ENCODE measurements at places on chromosomes 3 and 15. TPM values are rescaled to one million over a fixed set of nuclear protein-coding genes. Genes with fewer than 3 reads are reported as not detected.

- no peak for DNase-seq
Observed at GRCh38 chr3:171892457-171892856, 49.3 kb downstream of the TMEM212 start.

GRCh38 chr15:59814409-59814808 is 125.3 kb upstream of the BNIP2 start:
- no peak for DNase-seq

DNA sequence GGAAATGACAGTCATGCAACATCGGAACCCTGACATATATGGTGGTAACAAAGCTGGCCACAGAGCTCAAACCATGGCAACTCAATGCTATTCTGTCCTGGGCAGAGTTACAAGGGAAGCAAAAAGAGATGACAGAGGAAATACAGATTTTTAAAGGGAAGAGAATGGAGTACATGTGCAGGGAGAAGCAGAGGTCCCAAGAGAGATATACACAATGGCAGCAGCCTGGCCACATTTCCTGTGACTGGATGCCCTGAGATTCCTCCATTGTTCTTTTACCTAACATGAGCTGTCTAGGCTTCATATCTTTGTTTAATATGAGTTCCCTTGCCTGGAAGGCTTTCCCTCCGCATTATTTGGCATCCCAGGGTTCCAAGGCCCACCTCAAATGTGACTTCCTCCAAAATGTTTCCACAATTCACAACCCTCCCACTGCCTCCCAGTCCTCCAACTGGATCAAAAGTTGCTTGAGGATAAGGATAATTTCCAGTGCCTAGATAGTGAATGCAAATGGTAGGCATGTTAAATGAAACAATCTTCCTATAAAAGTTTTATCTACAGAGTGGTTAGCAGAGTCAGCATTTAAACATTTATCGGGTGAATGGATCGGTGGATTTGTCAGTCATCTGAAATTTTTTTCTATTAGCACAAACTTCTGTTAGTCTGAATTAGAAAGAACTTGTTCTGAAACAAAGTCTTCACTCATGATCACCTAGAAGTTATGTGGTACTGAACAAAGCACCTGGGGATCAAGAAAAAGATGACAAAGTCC is 86.2 kb downstream of the DHX30 start:
- DNase-seq, result no peak

DNA sequence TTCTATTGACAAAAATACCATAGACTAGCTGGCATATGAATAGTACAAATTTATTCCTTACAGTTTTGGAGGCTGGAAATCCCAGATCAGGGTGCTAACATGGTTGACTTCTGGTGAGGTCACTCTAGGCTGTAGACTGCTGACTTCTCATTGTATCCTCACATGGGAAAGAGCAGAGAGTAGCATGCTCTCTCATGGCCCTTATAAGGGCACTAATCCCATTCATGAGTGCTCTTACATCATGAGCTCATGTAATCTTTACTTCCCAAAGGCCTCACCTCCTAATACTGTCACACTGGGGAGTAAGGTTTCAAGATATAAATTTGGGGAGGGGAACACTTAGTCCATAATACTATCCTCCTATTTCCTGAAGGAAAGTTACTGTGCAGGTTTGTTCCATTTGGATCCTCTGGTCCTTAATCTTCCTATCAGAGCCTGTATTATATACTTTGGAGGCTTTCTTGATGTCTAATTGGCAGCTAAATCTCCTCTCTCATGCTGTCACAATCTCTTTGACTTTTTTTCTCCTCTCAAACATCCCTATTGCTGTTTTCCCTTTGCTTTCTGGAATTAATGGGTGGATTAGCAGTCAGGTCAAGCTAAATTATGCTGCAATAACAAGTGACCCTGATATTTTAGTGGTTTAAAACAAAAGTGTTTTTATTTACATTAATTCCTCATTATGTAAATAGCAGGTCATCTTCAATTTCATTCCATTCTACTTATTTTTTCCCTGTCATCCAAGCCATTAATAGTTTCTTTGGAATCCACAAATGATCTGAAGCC is 23.1 kb upstream of the LEKR1 start:
- no peak for DNase-seq

DNA sequence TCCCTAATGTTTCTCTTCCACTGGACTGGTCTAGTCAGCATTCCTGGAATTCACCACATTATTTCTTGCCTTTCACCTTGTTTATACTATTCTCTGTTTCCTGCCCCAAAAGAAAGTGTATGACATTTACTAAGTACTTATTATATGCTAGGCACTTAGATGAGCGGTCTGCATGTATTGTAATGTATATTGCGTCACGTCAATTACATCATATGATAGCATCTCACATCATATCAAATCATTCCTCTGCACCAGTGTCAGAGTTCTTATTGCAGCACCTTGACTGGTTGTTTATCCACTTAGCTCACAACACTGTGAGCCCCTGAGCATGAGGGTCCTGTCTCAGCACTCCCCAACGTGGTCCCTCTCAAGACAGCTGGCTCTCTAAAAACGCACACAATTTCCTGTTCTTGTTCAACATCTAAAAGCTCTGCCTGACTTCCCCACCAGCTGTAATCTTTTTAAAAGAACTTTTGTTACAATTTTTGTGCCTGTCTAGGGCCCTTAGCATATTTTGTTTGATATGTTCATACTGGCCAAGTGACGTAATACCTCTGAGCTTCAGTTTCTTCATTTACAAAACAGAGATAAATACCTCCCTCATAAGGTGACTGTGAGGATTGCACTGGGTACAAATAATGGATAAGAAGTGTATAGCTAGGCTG is 58.8 kb downstream of the ARHGAP31 start:
- DNase-seq, result no peak

- DNase-seq, result no peak
Observed at GRCh38 chr3:108153451-108153981, 62.7 kb upstream of the CD47 start.

DNA sequence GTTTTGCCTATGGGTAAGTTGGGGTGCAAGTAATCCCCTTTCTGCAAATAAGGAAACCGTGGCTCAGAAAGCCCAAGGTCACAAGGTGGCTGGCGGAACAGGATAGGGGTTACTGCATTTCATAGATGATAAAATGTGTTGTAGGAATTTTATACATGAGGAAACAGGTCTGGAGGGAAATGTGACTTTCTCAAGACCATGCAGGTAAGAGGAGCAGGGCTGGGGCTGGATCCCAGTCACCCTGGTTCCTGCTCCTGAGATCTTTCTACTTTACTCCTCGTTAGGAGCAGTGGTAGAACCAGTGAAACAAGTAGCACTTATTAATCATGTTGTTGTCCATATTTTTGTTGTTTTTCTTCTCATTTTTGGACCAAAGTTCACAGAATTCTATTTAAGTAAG is 63.2 kb downstream of the SSUH2 start:
- no peak for DNase-seq

DNA sequence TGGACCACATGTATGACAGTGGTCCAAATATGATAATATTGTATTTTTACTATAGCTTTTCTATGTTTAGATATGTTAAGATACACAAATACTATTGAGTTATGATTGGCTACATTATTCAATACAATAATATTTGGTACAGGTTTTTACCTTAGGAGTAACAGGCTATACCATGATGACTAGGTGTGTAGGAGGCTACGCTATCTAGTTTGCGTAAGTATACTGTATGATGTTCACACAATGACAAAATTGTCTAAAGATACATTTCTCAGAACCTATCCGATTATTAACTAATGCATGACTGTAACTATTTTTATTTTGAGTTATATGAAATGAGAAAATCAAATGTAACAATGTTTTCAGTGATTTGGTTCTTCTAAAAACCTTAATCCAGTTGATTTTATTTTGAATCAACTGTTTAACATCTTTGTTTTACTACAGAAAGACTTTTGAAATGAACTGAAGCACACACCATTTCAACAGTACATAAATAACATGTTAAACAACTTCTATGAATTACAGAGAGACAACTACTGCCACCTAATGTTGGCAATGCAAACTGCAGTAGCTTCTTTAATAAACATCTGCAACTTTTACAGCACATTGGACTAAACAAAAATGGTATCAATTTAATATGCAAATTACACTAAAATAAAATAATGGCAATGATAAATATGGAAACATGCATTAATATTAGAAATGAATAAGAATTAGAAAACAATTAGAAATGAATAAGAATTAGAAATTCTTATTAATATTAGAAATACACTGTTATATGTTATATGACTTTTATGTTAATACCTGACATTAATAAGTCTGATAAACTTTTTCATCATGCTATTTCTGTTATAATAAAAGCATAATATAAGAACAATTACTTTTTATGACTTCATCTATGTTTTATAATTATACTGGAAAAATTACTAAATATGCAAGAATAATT is 255.7 kb downstream of the MBNL1 start:
- DNase-seq, result no peak

- DNase-seq, result no peak
Observed at GRCh38 chr3:64150623-64151207, 74.6 kb downstream of the PRICKLE2 start.

The ANKRD63 gene
- total RNA-seq, result not detected

The MME gene
- total RNA-seq, result 1.1 TPM

DNA sequence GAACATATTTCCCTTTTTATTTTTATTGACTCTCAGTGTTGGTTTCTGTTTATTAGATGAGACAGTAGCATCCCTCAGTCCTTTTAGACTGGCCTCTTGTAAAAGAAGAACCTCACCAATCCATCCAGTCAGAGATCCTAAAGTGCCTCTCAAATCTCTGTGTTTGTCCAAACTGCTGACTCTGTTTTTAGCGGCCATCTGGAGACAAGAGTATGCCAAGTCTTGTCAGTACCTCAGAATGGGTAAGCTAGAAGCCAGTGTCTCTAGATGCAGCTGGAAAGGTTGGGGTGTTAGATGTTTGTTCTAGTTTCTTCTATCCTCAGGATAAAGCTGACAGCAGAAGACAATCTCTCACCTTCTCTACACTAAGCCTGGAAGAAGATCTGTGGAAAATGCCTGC is 537.7 kb upstream of the ZNF385D start:
- no peak for DNase-seq

- DNase-seq, result no peak
Observed at GRCh38 chr15:78225783-78226541, 8.4 kb downstream of the ACSBG1 start.

The WWTR1 gene
- total RNA-seq, result 177 TPM

- no peak for DNase-seq
Observed at GRCh38 chr15:46091860-46092450, 457.1 kb downstream of the SQOR start.
